Transverse colon (tissue), 4 donors: ENCODE measurements at places on chromosomes 4 and X.

DNA sequence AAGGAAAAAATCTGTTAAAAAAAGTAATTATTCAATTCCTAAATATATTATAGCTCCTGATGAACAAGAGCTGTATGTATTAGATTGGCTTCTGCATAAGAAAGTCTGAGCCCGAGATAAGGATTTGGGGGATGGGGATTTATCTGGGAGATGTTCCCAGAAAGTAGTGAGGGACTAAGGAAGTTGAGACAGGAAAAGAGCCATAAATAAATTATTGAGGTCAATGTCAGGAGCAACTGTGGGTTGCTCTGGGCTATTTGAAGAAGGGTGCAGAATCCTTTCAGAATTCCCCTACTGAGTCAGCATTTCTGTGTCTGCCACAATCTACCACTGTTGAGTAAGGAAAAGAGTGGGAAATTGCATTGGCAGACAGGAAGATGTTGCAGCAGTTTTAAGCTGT, 3.1 kb upstream of the TDO2 start:
- no peak for DNase-seq
- H3K4me1 ChIP-seq = no peaks in the 10 kb centered on the region
- no peak overlapping the region for H3K4me3 ChIP-seq
- H3K27ac ChIP-seq = no peak overlapping the region
- H3K27me3 ChIP-seq = no peaks in the 10 kb centered on the region

GRCh38 chrX:78124307-78124706, 15.1 kb downstream of the TAF9B start:
- no peak for DNase-seq
- no peak overlapping the region for H3K27ac ChIP-seq
- H3K4me1 ChIP-seq = no peaks in the 10 kb centered on the region

GRCh38 chrX:136495043-136495442, 2.3 kb upstream of the HTATSF1 start:
- DNase-seq = no peak
- peaks cover 5% of the 10 kb centered on the region for H3K27me3 ChIP-seq
- H3K27ac ChIP-seq = no peak overlapping the region
- H3K36me3 ChIP-seq = no peaks in the 10 kb centered on the region

- no peak overlapping the region for H3K27ac ChIP-seq
- H3K4me3 ChIP-seq = no peak overlapping the region
- H3K4me1 ChIP-seq = no peaks in the 10 kb centered on the region
- no peaks in the 10 kb centered on the region for H3K36me3 ChIP-seq
- H3K27me3 ChIP-seq = no peaks in the 10 kb centered on the region
- no peak for DNase-seq
These were observed 28.1 kb upstream of the GPC3 start for GRCh38 chrX:134013524-134013923.

DNA sequence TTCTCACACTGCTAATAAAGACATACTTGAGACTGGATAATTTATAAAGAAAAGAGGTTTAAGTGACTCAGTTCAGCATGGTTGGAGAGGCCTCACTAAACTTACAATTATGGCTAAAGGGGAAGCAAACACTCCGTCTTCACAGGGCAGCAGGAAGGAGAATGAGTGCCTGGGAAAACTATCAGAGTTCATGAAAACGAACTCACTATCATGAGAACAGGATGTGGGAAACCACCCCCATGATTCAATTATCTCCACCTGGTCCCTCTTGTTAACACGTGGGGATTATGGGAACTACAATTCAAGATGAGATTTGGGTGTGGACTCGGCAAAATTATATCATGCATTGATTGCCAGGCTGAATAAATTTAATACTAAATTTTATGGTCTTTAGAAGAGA, 592.7 kb downstream of the GRXCR1 start:
- no peaks in the 10 kb centered on the region for H3K27me3 ChIP-seq
- H3K4me3 ChIP-seq = no peak overlapping the region
- H3K27ac ChIP-seq = no peak overlapping the region
- no peak for DNase-seq
